Coronary artery (tissue), 2 donors: ENCODE measurements at places on chromosomes 3 and 15.

DNA sequence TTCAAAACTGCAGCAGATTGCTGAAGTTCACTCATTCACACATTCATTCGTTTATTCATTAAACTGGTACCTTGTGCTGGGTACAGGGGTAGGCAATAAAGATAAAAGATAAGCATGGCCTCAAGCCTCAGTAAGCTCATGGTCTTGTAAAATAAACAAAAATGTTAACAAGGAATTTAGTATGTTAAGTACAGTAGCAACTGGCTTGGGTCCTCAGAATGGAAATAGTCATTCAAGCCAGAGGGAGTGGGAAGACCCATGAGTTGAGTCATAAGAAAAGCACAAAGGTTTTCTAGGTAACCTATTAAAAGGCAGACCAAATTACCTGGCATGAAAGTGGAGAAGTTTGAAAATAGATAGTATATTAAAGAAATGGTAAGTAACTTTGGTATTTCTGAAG, 163.3 kb downstream of the CDIN1 start:
- DNase-seq, result no peak

- DNase-seq, result peak; percentile 50
Observed at GRCh38 chr3:14147617-14148016, 22.8 kb downstream of the TMEM43 start.

DNA sequence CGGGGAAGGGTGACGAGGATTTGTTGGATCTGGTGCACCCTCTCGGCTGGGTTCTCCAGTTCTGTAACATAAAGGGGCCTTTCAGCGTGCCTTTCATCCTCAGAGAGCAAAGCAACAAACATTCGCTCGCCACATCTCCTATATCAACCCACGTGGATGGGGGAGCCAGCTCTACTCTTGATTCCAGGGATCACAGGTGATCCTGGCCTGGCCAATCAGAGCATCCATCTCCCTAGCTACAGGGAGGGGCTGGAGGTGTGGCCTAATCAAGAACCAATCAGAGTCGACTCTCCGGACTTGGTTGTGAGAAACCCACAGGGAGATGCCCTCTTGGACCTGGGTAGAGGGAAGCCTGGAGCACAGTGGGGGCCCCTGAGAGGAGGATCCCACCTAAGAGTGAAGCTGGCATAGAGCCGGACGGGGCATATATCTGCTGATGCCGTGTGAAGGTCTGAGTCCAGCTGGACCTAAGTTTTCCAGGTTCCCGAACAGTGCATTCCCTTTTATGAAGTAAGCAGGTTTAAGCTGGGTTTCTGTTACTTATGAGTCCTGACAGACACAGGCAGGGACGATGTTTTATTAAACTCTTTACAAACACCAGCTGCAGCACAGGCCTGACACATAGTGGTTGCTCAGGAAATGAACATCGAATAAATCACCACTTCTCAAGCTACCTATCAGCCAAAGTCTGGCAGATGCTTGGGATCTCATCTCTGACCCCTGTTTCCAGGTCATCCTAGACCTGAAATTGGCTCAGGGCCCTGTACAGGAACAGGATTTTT, 50.7 kb upstream of the RAD18 start:
- DNase-seq, result no peak

DNA sequence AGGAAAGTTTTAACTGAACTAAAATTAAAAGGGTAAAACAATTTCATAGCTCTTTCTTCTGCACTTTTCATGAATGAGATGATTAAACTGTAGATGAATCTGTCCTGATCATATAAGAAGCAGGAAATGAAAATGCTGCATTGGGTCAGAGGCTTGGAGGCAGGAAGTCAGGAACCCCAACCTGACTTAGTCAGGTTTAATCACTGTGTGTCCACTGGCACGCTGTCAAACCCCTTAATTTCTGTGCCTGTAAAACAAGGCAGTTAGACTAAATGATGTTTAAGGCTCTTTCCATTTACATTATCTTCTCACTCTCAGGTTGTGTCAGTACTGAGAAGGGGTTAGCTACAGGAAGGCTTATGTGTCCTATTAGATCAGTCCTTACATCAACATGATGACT, 193.3 kb upstream of the TTC14 start:
- DNase-seq, result no peak

DNA sequence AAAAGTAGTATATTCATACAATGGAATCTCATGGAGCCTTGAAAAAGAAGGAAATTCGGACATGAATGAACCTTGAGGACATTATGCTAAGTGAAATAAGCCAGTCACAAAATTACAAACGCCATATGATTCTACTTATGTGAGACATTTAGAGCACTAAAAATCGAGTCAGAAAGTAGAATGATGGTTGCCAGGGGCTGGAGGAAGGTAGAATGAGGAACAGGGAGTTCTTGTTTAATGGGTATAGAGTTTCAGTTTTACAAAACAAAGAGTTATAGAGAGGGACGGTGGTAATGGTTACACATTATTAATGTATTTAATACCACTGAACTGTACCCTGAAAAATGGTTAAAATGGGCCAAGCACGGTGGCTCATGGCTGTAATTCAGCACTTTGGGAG, 19.5 kb downstream of the UBXN7 start:
- no peak for DNase-seq

DNA sequence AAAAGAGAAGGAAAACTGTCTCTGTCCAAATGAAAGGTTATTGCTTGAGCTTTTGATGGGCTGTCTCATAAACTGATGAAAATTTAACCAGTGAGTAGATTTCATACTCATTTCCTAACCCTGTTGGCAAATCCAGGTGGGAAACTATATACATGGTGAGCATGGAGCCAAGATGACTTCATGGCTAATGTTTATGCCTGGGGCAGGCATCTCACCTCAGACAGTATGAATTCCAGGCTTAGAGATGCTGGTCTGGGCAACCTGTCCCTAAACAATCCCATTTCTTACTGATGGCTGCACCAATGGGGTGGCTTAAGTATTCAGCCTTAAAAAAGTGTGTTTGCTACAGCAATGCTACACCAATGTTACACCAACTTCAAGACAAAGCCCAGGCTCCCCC, 58.1 kb downstream of the SLTM start:
- DNase-seq, result no peak

GRCh38 chr15:58492661-58493397, 61.0 kb downstream of the LIPC start:
- no peak for DNase-seq

DNA sequence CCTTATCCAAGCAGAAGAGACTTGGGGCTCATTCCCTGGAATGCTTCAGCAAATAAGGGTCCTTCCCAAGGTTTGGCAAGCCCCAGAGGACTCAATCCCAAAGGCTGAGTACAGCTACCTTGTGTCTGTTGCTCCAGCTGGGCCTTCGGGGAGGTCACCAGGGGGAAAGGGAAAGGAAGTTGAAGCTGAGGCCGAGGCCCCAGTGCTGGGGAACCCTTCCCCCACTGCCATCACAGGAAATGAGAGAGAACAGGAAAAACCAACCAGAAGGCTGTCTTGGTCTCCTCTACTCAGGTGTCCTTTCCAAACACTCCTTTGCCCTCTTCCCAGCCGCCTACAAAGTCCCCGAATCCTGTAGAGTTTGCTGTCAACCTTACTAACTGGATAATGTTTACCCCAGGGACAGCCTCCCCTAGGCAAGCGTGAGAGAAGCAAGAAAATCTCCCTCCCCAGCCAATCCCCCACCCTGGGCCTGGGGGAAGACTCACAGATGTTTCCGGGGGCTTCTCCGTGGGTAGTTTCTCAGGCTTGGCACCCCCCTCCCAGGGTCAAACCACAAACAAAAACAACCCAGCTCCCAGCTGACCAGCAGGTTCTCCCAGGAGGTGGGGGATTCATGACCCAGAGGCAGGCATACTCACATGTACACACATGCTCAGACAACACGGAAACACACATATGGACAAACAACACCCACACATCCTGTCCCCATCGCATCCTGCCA, 5.5 kb downstream of the CSRNP1 start:
- peak; percentile 79 for DNase-seq

GRCh38 chr3:183560607-183561006, 5.1 kb upstream of the KLHL6 start:
- no peak for DNase-seq

- DNase-seq, result no peak
Observed at GRCh38 chr15:45448066-45448915, 69.9 kb upstream of the GATM start.

GRCh38 chr3:8442993-8443650, 58.5 kb upstream of the LMCD1 start:
- DNase-seq, result no peak

- no peak for DNase-seq
Observed at GRCh38 chr3:59247402-59247841, 197.6 kb upstream of the CFAP20DC start.

DNA sequence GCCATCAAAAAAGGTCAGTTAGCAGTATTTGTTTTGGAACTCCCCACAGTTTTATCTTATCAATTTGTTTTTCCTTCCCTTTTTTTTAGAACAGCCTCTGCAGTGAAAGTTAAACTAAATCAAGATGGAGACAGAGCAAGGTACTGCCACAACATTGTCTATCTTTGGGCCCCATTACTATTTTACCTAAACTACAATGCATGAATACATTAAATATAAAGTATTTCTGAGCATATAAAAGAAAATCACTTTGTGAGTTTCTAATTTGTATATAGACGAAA, 139.5 kb downstream of the MEIS2 start:
- DNase-seq, result no peak

DNA sequence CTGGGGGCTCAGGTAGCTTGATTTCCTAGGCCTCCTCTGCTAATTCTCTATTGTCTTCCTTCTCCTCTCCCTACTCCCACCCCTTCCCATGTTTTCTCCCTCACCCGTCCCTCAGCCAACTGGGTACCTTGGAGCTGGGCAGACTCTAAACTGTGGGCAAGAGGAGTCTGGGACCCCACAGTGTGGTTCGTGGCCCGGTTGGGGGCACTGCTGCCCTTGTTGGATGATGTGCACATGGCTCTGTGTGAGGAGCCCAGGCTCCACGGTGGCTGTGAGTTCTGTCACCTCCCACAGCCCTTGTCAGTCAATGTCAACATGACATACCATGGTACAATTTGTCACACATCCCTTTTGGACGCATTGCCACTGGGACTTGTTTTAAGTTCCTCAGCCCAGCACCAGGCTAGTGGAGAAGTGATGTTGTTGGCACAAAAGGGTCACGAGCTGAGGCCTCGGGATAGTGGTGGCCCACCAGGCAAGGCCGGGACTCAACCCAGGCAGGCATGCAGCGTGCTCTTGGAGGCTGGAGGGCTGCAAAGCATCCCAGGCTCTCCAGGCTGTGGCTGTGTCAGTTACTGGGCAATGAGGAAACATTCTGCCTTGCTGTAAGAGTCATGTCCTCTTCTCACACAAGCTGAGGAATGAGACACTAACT, 142.3 kb downstream of the TLE3 start:
- no peak for DNase-seq

DNA sequence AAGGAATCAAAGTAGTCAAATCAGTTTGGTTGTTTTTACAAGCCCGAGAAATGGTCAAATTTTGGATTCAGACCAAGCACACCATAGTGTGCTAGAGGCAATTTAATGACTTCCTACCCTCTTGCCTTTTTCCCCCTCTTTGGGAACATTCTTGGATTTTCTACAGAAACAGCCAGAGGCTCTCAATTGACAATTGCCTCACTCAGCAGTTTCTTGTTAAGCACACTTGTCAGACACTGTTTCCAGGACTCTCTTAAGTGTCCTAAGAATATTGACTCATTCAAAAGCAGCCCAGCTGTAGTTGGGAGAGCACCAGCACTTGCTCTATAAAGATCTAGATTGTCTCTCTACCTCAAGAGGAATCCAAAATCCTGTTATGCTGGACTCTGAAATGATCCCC, 1.5 kb upstream of the SLC35G2 start:
- no peak for DNase-seq

GRCh38 chr15:80752204-80752603, 27.0 kb upstream of the CEMIP start:
- DNase-seq, result no peak

DNA sequence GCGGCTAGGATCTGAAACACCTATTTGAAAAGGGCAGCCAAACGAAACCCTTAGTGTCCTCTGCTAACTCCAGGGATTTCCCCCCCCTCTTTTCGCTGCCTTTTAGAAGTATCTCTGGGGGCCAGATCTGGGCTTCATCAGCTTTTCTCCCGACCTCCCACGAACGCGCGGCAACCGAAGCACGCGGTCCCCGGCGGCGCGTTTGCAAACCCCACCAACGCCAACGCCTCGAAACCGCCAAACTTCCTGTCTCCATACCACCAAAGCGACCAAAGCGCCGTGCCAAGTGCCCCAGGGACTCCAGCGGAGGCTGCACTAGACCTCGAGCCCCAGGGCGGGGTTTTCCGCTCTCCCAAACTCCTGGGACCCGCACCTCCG, 155.8 kb upstream of the FRMD4B start:
- DNase-seq, result no peak

- peak; percentile 82 for DNase-seq
Observed at GRCh38 chr15:69794645-69795469, 302.9 kb downstream of the TLE3 start.

GRCh38 chr3:75061806-75062205, 447.3 kb upstream of the CNTN3 start:
- no peak for DNase-seq

DNA sequence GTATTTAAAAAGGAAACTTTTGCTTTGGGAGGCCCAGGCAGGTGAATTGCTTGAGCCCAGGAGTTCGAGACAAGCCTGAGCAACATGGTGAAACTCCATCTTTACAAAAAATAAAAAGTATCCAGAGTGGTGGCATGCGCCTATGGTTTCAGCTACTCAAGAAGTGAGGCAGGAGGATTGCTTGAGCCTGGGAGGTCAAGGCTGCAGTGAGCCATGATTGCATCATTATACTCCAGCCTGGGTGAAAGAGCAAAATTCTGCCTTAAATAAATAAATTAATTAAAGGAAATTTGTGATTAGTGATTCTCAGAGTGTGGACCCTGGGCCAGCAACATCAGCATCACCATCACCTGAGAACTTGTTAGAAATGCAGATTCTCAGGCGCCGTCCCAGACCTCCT, 9.9 kb upstream of the COMMD4 start:
- DNase-seq, result no peak

DNA sequence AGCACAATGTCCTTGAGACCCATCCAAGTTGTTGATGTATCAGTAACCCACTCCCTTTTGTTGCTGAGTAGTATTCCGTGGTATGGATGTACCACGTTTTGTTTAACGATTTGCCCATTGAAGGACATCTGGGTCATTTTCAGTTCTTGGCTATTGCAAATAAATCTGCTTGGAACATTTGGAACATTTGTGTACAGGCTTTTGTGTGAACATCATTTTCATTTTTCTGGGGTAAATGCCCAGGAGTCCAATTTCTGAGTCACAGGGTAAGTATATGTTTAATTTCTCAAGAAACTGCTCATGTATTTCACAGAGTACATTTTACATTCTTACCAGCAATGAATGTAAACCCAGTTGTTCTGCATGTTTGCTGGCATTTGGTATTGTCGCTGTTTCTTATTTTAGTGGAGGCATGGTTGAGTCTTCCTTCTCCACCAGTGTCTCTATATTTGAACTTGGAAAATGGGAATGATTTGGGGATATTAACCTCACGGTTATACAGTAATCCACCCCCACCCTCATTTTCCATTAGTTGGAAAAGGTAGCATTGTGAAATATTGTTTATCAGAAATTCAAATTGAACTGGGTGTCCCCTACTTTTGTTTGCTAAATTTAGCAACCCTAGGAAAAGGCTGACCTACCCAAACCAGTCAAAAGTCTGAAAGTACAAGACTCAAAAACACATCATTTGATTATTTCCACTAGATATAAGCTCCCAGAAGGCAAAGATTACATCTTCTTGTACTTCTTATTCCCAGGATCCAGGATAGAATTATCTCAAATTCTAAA, 30.8 kb downstream of the POMGNT2 start:
- no peak for DNase-seq

- DNase-seq, result no peak
Observed at GRCh38 chr3:118991775-118992174, 42.9 kb downstream of the IGSF11 start.

GRCh38 chr3:2465842-2466241, 367.2 kb downstream of the CNTN4 start:
- no peak for DNase-seq

- no peak for DNase-seq
Observed at GRCh38 chr3:124974691-124975090, 40.1 kb upstream of the MUC13 start.
